ENCODE measurements at places on chromosomes 12 and 14.

DNA sequence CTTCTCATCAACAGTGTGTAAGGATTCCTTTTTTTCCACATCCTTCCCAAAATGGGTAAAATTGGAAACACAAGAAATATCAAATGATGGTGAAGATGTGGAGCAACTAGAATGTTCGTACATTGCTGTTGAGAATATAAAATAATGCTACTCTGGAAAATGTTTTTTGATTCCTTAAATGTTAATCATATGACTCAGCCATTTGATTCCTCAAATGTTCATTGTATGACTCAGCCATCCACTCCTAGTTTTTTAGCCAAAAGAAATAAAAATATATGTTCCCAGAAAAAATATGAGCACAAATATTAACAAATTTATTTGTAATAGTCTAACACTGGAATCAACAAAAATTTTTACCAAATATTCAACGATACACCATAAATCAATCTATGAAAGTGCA, 1108.6 kb downstream of the LRFN5 start:
- DNase-seq: no peak

DNA sequence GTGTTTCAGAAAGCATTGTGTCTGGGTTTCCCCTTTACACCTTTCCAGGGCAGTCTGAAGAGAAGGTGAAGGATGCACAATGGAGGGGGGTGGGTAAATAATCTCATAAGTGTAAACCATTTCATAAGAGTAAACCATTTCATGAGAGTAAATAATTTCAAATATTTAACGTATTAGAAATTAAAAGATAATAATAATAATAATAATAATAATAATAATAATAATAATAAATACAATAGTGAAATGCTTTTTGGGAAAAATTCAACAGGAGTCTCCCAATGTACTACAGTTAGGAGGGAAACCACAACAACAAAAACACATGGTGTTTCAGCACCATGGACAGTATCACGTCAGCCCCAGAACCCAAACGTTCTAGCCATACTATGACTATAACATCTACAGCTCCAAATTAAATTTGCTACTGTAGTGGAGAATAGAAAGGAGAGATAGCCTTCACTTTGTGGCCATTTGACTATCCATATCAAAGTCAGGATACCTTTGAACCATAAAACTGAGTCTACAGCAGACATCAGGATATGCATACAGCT, 691.8 kb downstream of the BCL11B start:
- DNase-seq: no peak

DNA sequence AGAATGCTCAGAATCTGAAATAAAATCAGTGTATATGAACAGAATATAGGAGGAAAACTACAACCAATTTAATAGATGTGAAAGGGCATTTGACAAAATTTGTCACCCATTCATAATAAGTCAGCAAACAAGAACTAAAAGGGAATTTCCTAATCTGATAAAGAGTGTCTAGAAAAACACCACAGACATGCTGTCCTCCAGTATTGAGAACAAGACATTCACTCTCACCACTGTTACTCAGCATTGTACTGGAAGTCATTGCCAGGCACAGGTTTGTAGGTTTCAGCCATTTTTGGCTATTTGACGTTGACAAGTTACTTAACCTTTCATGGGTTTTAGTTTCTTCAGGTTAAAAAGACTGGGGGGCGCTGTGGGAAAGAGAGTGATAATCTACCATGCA, 13.2 kb downstream of the EIF2S1 start:
- DNase-seq: no peak

DNA sequence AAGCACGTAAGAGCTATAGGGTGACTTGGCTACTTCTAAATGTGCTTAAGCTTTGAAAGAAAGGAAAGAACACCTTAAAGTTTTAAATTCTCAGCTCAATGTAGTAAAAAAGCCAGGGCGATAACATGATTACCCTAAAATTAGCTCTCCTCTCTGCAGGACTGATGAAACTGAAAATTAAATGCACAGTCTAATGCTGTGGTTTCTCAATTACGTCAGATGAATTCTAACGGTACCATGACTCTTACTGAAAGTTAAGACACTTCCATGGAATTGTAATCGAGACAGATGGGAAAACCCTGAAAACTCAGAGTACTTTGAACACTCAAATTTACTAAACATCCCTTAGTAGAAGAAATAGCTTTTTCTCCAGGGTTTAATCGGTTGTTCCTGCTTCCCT, 25.9 kb upstream of the PRKD1 start:
- DNase-seq: no peak

DNA sequence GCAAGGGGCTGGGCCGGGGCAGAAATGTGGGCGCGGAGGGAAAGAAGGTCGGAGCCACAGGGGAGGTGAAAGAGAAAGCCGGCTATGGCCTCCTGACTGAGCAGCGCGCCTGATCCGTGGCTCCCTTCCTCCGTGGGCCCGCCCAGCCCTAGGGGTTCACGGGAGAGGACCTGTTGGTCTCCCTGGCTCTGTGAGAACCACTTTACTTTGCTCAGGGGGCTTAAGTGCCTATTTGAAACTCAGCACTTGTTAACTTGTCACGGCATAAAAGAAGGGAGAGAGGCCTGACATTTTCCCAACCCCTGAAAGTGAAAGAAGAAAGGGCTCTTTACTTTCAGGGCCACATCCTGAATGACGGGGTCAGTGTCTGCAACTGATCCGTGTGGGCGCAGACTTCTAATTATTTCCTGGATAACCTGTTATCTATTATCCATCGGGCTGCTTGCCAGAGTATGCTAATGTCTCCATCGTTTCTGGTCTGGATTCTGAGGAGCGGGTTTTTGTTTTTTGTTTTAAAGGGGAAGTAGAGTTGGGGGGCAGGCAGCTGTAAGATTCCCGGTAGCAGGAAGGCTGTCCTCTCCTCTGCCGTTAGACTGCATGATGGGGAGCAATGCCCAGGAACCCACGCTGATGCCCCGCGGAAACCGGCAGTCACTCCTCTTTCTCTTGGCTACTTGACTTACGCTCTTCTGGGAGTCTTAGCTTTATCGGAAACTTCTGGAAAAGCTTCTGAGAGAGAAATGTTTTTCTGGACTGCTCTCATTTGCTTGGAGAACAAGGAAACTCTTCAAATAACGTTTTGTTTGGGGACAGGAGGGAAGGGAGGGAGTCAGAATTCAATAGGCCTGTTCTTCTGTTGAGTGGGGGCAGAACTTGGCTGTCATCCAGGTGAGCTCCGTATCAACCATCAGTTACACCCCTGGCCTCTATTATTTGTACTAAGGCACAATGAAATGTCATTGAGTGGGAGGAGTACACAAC, 127.7 kb upstream of the MAX start:
- peak; percentile 25 for DNase-seq

GRCh38 chr12:12048266-12048665, 22.5 kb upstream of the BCL2L14 start:
- no peak for DNase-seq

DNA sequence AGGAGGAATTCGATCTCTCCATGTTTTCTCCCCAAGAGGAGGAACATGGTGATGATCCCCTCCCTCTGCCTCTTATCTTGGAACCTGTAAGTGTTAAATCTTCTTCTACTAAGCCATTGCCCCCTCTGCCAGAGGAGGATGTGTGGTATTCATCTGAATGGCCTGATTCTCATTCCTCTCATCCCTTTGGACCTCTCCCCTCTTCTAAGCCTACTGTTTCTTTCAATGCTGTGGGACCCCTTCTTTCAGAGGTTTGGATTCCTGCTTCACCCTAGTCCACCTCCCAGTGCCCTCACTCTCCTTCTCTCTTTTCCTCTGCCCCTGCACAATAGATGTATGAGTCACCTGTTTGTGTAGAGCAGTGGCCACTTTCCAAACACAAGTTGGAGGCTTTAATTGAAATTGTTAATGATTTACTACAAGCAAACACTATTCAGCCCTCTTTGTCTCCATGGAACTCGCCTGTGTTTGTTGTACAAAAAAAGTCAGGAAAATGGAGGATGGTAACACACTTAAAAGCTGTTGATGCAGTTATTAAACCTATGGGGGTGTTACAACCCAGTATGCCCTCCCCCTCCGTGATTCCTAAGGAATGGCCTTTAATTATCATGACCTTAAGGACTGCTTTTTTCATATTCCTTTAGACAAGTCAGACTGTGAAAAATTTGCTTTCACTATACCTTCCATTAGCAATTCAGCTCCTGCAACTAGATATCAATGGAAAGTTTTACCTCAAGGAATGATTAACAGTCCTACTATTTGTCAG, 192.1 kb upstream of the ALG10B start:
- no peak for DNase-seq

GRCh38 chr12:92495108-92495507, 207.7 kb upstream of the PLEKHG7 start:
- DNase-seq: no peak

GRCh38 chr14:100604121-100604501, 16.9 kb upstream of the BEGAIN start:
- no peak for DNase-seq

GRCh38 chr14:88947646-88948598, 123.5 kb downstream of the TTC8 start:
- no peak for DNase-seq

DNA sequence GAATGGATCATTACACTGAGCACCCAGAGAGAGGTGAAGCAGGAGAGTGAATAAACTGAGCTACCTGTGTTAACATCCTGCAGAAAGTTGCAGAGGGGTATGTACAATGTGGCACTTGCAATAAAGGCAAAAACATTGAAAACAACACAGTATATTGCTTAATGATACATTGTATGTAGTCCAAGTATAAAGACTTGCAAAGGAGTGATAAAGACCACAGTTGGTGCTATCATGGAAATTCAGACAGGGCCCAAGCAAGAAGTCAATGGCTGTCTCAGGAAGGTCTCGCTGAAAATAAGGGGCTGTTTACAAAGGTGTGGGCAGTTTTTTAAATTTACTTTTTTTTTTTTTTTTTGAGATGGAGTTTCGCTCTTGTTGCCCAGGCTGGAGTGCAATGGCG, 10.0 kb downstream of the TMEM120B start:
- DNase-seq: no peak

- DNase-seq: no peak
Measured at GRCh38 chr12:99911967-99912366, 72.8 kb downstream of the ANKS1B start.

GRCh38 chr12:40152783-40153383, 47.0 kb upstream of the SLC2A13 start:
- peak; percentile 48 for DNase-seq

DNA sequence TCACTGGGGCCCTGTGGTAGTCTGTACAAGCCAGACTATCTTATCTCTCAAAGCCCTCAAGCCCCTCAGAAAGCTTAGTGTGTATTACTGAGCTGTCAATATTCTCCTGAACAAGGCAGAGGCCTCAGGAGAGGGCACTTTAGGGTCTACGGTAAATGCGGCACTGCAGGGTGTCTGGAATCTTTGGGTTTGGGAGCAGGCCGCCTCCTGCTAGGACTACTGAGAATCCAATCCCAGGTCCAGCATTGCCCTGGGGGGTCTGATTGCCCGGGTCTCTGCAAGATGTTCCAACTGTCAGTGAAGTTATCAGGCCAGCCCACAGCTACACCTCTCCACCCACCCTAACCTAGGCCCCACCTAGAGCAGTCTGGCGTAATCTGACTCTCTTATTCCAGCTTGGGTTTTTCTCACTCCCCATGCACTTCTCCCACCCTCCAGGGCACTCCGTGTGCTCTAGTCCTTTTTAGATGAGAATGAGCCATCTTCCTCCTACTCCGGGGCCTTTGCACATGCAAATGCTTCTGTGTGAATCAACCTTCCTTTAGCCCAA, 4.3 kb upstream of the ZFP36L1 start:
- DNase-seq: no peak

DNA sequence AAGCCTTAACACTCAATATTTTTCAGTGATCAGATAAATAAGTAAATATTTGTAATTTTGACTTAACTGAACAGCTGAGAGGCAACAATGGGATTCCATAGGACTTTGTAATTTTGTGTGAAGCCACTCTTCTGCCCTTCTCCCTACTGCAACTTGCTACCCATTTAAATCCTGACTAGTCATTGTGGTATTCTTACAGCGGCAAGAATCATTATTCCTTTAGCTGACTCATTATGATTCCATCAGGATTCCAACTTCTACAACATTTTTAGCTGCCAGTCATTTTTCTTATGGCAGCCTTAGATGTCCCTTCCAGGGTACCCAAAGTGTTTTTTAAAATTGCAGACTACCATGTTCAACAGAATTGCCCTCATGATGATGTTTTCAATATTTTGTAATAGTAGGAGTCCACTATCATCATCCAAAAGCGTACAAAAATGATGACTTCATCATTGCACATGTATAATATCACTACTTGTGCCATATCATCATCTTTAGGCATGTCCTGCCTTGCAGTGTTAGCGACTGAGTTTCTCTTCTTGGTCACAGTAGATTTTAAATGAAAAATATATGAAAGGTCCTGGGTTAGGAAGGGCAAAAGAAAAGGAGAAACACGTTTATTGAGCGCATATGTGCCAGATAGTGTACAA, 5.1 kb upstream of the MAGOHB start:
- no peak for DNase-seq

Measured in RPMI8226 (cell line).